Fibroblast of pulmonary artery (primary cell): ENCODE measurements at places on chromosomes 3 and 15.

DNA sequence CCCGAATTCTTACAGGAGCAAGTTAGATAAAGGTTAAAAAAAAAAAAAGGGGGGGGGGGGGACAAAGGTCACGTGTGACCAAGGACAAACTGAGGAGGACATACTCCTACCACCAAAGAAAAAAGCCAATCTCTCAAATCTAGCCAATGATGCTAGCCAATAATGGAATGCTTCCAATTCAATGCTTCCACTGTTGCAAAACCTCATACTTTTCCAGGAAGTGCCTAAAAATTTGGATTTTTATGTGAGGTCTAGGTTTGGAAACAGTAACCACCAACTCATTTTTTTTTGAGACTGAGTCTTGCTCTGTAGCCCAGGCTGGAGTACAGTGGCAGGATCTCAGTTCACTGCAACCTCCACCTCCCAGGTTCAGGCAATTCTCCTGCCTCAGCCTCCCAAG is 11.4 kb downstream of the MSL2 start:
- DNase-seq, result peak; percentile 58

DNA sequence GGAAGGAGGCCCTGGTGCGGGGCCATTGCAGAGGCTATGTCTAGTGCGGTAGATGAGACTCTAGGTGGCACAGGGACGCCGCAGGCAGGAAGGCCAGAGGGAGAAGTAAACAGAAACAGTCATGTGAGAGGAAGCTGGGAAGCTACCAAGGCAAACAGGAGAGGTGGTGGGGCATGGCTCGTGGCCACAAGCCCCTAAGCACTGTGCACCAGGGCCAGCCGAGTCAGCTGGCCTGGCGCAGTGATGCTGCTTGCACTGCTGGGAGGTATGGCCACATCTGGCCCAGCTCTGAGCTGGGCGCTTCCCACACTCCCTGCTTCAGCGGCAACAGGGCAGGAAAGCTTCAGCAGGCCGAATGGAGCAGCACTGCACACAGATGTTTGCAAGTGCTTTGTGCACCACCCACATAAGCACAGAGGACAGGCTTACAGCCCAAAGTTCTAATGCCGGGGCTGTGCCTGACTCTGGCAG is 76.6 kb downstream of the SRGAP3 start:
- DNase-seq, result no peak

DNA sequence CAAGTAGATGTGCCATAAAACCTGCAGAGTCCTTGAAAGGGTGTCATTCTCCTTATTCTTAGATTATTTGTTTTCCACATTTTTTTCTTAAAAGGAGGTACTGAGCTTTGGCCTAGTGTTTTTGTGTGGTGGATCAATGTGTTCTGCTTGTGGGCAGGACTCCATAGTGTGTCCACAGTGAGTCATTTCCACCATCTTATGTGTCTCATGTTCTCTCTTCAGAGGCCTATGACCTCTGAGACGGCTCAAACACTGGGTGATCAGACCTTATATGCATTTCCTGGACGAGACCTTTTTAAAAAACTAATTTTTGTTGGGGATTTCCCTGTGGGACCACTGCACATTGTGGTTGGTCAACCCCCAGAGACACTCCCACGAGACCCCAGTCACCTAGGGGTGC is 93.4 kb downstream of the CHCHD4 start:
- DNase-seq, result no peak

DNA sequence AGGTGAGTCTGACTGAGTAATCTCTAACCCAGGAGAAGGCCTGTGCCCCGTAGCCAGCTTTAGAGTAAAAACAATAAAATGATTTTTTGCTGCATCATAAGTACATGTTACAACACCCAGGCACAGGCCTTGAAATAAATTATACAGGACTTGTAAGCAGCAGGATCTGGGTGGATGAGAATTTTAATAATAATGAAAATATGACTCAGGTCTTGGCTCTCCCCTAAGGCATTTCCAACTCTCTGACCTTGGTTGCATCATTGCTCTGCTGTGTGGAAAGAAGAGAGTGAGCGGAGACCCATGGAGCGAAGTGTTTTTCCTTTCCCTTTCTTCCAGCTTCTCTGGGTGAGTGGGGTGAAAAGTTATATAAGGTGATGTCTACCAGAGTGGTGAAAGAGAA is 44.6 kb downstream of the EOMES start:
- peak; percentile 98 for DNase-seq

DNA sequence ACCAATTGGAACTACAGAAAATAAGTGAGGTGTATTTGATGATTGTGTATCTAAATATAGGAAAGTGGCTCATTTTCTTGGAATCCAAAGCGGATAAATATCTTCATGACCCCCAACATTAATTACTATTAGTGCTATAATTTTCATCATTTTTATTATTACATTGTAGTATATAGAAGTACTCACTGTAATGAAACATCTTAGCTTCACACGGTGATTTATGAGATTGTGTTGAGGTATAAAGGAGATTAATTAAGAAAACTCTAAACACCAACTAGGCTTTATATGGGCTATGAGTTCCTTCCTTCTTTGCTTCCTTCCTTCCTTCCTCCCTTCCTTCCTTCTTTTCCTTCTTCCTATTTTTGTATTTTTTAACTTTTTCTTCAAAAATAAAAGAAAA is 52.2 kb downstream of the EPHA3 start:
- no peak for DNase-seq

DNA sequence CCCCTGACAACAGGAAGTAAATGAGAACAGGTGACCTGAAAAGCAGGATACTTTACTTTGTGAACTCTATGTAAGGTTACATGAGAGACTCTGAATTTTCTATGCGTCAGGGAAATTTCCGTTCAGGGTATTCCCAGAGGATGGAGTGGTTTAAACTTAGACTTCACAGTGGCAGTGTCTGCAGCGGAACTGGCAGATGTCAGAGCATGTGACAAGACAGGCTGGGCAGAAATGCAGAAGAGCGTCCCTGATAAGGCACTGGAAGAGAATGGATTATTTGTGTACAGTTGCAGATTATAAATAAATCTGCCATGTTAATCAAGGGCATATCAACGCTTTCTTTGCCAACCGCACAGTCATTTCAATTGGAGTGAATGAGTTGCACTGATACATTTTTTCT is 598.4 kb upstream of the ZNF717 start:
- no peak for DNase-seq

DNA sequence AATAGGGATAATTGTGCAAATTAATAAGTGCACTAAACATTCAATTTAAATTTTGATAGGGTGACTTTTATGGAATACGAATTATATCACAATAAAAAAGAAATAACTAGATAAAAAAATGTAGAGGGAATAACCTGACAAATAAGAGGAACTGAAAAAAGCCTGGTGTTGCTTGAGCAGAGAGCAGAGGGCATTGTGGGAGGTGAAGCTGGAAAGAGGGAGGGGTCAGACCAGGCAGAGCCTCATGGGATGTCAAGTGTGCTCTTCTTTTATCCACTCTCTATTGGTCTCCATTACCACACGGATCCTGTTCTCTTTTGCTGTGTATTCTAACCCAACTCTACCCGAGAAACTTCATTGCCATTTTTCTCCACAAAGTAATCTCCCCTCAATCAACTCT is 264.0 kb upstream of the CRBN start:
- no peak for DNase-seq

DNA sequence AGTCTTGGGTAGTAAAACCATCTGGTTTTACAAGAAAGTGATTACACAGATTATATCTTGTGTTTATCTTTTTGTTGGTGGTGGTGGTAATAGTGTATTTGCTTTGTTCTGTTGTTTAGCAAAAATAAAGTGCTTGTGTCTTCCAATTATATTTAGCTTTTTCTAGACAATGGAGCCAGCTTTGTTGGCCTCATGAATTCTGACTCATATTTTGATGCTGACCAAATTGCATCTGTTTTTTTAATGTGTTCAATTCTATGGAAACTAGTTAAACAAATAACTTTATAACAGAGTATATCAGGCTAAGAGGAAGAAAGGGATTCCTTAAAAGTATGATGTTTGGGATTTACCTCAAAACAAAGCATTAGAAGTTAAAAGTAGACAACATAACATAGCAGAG is 69.3 kb upstream of the BFSP2 start:
- peak; percentile 12 for DNase-seq

- DNase-seq, result peak; percentile 35
Measured at GRCh38 chr3:55405436-55405835, 81.7 kb downstream of the WNT5A start.

DNA sequence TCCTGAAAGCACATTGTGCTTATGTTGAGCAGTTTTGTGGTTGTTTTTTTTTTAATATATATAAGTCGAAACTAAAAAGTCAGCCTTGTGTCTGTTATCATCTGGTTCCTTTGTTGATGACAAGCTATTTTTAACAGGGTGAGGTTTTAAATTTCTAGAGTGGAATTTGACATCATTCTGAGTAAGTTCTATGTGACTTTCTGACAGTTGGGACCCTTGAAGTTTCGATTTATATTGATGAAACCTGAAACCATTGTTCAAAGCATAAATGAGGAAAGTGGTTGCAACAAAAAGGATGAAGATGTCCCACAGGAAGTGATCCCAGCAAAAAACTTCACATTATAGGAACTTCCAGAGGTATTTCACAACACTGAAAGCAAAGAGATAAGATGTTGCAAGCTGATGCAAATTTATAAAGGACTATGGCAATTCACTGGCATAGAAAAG is 94.0 kb downstream of the CYP19A1 start:
- peak; percentile 42 for DNase-seq

DNA sequence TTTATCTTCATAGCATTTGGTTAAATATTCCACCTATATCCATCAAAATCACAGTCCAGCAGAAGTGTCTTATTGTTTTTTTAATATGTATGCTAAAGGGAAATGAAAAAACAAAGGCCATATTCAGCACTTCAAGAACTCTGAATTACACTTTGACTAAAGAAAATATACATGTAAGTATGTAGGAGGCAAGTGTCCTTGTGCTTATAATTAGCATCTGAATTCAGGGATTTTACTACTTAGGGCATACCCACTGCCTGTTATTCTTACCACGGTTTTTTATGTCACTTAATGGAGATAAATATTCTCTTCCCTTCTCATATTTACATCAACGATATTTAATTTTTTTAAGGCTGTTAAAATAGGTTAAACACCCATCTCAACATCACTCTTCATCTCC is 117.3 kb downstream of the TBC1D5 start:
- no peak for DNase-seq

- peak; percentile 77 for DNase-seq
Measured at GRCh38 chr15:35444557-35445204, 101.3 kb downstream of the DPH6 start.

GRCh38 chr3:12155264-12155663 is 3.4 kb downstream of the TIMP4 start:
- no peak for DNase-seq

GRCh38 chr3:157531301-157531660 is 28.1 kb upstream of the VEPH1 start:
- DNase-seq, result peak; percentile 84

- no peak for DNase-seq
Measured at GRCh38 chr3:62414786-62415185, 41.4 kb upstream of the FEZF2 start.

- peak; percentile 29 for DNase-seq
Measured at GRCh38 chr3:65545429-65545828, 493.3 kb downstream of the MAGI1 start.

GRCh38 chr15:27241943-27242342 is 271.0 kb downstream of the GABRG3 start:
- DNase-seq, result no peak

DNA sequence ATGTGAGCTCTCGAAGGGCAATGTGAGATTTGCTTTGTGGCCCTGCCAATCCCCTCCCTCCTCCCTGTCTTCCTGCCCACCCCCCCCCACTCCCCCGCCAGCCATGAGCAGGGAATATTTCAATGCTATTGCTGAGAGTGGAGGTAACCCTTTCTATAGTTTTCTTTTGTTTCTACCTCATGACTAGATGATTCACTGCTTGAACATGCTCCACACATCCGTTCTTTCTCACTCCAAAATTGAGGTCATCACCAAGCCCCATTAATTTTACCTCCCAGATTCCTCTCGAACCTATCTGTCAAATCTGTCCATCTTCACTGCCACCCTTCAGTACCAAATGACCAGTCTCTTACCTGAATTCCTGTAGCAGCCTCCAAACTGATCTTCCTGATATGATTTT is 12.2 kb downstream of the ZNF774 start:
- DNase-seq, result peak; percentile 82

DNA sequence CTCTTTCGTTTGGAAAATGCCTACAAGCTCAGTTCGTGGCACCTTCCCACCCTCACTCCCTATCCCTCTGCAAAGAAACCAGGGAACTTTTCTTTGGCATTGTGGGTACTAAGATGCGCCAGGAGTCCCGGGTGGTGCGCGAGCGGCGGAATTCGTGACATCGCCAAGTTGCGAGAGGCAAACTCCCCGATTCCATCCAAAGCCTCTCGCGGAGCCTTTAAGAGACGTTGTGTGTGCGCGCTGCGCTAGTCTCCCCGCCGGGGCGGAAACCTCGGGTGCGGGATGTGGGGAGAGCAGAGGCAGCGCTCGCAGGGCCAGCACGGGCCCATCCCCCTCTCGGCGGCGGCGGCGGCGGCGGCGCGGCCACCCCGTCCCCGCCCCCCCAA is 443 bp upstream of the NR2F2 start:
- DNase-seq, result peak; percentile 87

DNA sequence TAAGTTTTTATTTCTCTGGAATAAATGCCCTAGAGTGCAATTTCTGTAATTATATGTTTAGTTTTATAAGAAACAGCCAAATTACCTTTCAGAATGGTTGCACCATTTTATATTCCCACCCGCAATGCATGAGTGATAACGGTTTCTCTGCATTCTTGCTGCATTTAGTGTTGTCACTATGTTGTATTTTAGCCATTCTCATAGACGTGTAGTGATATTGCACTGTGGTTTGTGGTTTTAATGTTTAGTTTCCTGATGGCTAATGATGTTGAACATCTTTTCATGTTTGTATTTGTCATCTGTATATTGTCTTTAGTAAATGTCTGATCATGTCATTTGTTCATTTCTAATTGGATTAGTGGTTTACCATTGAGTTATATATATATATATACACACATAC is 73.0 kb upstream of the GOLIM4 start:
- DNase-seq, result no peak

- peak; percentile 26 for DNase-seq
Measured at GRCh38 chr3:47475029-47475569, 642 bp downstream of the SCAP start.

- peak; percentile 65 for DNase-seq
Measured at GRCh38 chr15:77266708-77267386, 153.1 kb downstream of the PEAK1 start.

DNA sequence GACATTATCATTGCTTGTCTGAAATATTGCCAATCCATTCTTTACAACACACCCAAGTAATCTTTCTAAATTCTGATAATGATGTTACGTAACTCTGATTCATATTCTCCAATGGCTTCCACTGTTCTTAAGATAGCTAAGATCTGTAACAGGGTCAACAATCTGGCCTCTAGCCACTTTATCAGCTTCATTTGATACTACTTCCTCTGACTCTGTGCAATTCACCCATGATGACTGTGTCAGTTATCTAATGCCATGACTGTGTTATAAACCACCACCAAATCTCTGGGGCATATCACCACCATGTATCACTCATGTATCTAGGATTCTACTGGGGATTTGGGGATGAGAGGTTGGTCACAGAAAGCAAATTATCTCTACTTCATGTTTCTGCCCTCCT is 44.0 kb downstream of the CD200 start:
- DNase-seq, result peak; percentile 73
